ENCODE measurements at places on chromosomes 2 and 18.

DNA sequence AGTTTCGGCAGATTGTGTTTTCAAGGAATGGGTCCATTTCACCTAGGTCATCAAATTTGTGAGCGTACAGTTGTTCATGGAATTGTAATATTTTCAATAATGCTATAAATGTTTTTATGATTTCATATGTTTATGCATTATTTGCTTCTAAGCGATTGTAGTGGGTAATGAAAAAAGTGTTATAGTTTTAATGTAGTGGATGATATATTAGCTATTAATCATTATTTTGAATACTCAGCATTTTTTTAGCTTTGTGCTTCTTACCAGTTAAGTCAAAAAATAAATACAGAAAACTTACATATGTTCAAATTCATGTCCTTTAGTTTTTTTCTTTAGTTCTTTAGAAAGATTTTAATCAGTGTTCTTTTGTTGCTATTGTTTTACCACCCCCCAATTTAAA is 677.0 kb downstream of the STK39 start:
- no peak for DNase-seq

GRCh38 chr2:134334542-134335353 is 80.9 kb downstream of the MGAT5 start:
- no peak for DNase-seq

DNA sequence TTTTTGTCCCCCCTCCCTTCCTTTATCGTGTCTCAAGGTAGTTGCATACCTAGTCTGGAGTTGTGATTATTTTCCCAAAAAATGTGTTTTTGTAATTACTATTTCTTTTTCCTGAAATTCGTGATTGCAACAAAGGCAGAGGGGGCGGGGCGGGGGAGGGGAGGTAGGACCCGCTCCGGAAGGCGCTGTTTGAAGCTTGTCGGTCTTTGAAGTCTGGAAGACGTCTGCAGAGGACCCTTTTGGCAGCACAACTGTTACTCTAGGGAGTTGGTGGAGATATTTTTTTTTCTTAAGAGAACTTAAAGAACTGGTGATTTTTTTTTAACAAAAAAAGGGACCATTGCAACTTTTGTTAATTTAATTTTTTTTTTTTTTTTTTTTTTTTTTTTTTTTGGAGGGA is 2.1 kb downstream of the SOX11 start:
- DNase-seq: no peak

- no peak for DNase-seq
These were observed 30.8 kb downstream of the CREG2 start for GRCh38 chr2:101356521-101356920.

DNA sequence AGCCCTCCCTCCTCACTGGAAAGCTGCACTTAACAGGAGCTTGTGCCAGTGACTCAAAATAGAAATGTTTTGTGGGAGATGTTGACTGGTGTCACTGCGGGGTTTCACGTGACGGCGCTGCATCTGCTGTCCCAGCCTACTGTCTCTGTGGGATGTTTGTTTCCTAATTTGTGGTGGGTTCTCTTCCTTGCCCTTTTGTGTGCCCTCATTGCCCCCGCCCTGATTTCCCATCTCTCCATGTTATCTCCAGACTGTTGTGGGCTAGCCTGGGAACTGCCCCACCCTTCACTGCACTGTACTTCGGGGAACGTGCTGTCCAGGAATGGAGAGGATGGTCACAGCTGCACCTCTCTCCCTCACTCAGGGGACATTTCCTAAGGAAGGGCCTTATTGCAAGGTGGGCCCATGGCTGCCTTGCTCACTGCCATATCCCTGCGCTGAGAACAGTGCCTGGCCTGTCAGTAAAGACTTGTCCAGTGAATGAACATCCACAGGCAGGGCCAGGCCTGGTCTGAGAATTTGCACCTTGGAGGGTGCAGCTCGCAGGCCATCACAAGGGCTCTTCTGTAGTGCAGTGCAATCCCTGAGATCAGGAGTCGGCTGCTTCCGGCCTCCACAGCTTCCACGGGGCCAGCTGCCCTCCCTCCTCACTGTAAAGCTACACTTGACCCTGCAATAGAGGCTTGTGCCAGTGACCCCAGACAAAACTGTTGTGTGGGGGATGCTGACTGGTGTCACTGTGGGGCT is 18.1 kb downstream of the ZAP70 start:
- DNase-seq: no peak

GRCh38 chr2:106158871-106159270 is 35.2 kb downstream of the UXS1 start:
- peak; percentile 24 for DNase-seq

- DNase-seq: no peak
These were observed 172.8 kb upstream of the RBMS1 start for GRCh38 chr2:160666154-160667060.

DNA sequence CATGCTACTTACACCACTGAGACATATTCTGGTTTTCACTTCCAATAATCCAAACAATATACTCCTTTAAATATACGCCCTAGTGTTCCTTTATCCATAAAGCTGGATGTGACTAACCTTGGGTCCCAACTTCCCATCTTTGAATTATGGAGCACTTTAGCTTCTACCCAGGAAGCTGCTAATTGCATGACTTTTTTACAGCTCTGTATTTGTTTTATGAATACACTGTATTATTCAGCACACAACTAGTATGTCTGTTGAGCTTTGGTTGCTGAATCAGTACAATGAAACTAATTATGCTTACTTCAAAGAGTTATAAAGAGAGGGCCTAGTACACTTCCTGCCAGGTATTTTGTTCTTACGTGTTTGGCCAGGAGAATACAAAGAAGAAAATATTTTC is 118.5 kb downstream of the BAZ2B start:
- DNase-seq: no peak

GRCh38 chr18:9861933-9862332 is 23.8 kb upstream of the TXNDC2 start:
- DNase-seq: no peak
